ENCODE measurements at places on chromosomes 3 and 15.

DNA sequence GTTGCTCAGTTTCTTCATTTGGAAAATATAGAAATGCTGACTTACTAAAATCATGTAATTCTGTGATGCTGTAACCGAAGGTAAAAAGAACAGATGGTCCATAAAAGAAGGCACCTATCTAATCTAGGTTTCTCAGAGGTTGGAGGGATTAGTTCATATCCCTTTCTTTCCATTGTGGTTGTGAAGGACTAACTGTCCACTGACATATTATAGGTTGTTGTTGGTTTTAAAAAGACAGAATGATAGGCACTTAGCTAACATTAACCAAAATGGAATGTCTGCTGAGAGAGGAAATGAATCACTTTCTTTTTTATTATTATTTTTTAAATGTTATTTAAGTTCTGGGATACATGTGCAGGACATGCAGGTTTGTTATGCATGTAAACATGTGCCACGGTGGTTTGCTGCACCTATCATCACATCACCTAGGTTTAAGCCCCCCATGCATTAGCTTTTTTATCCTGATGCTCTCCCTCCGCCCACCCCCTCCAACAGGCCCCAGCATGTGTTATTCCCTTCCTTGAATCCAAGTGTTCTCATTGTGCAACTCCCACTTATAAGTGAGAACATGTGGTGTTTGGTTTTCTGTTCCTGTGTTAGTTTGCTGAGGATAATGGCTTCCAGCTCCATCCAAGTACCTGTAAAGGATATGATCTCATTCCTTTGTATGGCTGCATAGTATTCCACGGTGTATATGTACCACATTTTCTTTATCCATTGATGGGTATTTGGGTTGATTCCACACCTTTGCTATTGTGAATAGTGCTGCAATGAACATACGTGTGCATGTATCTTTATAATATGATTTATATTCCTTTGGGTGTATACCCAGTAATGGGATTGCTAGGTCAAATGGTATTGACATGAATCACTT is 45.8 kb downstream of the ALDH1A2 start:
- no peak for DNase-seq

- no peak for DNase-seq
Observed at GRCh38 chr15:77837649-77838025, 204.9 kb upstream of the LINGO1 start.

- DNase-seq = no peak
Observed at GRCh38 chr3:128735884-128736283, 9.9 kb downstream of the RAB7A start.

DNA sequence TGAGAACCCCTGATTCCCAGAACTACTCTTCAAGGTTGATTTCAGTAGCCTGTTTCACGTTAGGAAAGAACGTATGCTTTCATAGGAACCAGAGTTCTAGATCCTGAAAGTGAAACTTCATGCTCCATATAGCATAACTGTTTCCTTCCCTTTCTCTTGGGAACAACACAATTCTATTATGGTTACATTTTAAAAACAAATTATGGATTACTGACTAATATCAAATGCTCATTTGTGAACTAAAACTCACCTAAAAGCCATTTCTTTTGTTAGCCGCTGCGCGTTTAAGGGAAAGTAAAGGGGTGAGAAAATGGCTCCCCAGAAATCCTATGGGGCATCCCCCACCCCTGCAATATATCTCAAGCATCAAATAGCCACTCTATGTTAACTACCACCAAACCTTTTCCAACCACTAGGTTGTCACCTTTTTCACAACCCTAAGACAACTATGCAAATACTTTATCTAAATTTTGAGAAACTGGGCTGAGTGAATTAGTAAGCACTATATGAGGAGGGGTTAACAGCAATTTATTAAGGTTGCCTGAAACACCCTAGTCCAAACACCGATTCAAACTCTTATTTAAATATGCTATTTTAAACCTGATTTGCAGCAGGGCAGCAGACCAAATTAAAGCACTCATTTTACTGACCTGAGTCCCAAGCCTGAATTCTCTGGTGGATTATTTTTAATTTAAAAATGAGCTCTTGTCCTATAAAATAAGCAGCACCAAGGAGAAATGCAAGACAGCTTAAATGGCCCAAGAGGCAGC is 2.4 kb downstream of the SIAH2 start:
- DNase-seq = no peak

DNA sequence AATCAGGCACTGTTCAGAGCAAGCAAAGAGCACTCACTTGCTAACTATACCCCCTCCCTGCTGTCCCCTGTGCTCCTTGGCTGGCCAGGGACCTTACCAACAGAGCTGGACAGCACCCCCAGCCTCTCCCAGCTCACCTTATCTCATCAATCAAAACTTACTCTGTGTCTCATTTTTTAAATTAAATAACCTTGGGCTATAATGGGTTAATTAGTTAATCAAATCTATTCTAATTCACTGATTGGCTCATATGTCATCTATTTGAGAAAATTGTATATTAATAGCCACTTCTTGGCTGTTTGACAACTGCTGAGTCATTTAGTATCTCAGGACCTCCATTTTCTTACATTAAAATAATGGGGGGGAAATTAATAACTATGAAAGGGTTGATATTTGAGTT is 22.9 kb downstream of the IL5RA start:
- DNase-seq = no peak

DNA sequence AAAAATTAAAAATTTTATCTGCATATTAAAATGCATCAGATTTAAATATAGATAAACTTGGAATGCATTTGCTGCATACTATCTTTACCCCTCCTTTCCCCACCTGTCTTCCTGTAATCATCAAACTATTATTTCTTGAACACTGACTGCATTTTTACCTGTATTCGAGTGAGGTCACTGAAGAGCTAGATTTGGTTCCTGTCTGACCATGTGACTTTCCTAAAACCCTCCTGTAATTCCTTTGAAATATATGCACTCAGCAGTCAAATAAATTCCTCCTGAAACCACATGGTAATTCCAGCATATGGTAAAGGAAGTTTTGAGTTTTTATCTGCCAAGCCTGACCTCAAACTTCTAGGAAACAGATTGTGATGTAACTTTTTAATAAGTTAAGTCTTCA is 445.6 kb upstream of the FRG2C start:
- DNase-seq = no peak

GRCh38 chr3:79672731-79673130 is 95.1 kb downstream of the ROBO1 start:
- DNase-seq = no peak

DNA sequence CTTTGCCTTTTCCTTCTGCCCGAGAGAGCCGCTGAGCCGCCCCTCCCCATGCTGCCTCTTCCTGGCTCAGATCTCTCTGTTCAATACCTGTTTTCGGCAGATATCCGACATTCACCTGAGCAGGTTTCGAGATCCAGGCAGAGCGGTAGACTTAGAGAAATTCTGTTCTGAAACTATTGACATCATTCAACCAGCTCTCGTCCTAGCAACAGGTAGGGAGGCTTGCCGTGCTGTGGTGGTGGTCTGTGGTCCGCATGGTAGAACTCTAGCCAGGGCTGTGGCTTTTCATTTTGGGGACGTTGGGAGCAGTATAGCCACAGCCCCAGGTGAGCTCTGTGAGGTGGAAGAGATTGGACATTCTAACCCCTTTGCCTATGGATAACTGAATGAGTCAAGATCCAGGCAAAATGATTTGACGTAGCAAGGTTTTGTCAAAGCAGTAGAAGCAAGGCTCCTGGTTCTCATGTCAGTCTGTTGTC is 810 bp downstream of the TMEM62 start:
- no peak for DNase-seq

DNA sequence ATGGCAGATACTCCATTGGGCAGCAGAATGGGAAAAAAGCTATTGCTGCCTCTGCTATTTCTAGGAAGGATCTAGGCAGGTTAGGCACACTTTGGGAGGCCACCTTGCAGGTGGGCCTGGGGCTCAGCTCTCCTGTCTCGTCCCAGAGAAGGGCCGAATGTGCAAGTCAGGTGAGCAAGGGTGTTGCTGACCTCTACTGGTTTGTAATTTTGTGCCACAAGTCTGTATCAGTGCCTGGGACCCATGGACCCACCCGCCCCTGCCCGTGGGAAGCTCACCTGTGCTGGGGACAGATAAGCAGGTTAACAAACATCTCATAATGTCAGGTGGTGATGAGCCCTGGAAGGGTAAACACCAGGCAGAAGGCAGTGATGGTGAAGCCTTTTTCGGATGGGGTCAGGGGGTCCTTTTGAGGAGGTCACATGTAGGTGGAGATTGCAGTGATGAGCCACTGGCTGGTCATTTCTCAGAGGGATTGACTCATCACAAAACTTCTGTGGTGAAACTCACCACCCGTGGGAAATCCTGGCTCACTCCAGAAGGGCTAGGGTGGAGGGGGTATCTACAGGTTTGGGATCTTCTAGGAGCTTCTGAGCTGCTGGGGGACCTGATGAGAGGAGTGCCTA is 161.3 kb downstream of the KLF13 start:
- no peak for DNase-seq

DNA sequence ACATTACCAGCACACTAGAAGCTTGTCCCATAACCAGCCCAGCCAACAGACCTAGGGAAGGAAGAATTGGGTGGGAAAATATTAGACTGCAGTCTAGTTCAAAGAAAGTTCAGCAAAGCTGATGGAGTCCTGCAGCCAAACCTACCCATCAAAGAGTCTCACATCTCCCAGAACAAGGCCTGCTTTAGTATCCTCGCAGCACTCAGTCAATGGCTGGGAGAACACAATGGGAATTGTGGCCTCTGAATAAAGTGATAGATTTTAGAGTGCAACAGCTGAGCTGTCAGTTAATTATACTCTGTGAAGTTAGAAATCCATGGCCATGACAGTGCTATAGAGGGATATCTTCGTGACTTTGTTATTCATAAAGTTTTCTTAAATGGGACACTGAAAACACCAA is 207.2 kb upstream of the NAALADL2 start:
- no peak for DNase-seq

- DNase-seq = no peak
Observed at GRCh38 chr3:128697341-128697740, 28.6 kb upstream of the RAB7A start.

- DNase-seq = no peak
Observed at GRCh38 chr3:120730576-120731542, 11.5 kb downstream of the RABL3 start.

GRCh38 chr3:115666920-115667737 is 43.8 kb downstream of the GAP43 start:
- DNase-seq = no peak

GRCh38 chr15:53880357-53880756 is 97.9 kb upstream of the UNC13C start:
- DNase-seq = no peak

GRCh38 chr15:99167640-99168039 is 62.8 kb downstream of the SYNM start:
- no peak for DNase-seq

DNA sequence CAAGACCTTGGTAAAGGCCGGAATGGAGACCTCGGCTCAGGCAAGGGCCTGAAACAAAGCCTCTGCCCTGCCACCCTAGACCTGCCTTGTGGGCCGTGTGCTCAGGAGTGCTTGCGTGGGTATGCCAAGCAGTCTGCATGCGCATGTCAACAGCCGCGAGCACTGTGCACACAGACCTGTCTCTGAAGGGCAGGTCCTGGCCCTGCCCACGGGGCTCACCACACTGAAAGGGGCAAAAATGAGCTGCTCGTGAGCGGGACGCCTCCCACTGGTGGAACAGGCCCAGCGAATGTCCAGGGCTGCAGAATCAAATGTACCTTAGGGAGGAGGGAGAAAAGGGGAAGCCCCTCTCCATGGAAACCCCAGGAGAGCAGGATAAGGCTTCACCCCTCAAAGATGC is 44.3 kb upstream of the FGD5 start:
- DNase-seq = no peak

- DNase-seq = no peak
Observed at GRCh38 chr15:47041301-47041700, 676.0 kb upstream of the SEMA6D start.

GRCh38 chr3:68274286-68274685 is 619.9 kb upstream of the SUCLG2 start:
- DNase-seq = no peak

- no peak for DNase-seq
Observed at GRCh38 chr3:66378256-66378655, 122.6 kb downstream of the LRIG1 start.

GRCh38 chr3:138912237-138912636 is 34.7 kb downstream of the FOXL2 start:
- no peak for DNase-seq

GRCh38 chr3:64728428-64728827 is 40.6 kb upstream of the ADAMTS9 start:
- DNase-seq = no peak

- no peak for DNase-seq
Observed at GRCh38 chr3:48652923-48653715, 9.6 kb downstream of the CELSR3 start.

- no peak for DNase-seq
Observed at GRCh38 chr3:143222981-143223380, 103.4 kb downstream of the CHST2 start.

DNA sequence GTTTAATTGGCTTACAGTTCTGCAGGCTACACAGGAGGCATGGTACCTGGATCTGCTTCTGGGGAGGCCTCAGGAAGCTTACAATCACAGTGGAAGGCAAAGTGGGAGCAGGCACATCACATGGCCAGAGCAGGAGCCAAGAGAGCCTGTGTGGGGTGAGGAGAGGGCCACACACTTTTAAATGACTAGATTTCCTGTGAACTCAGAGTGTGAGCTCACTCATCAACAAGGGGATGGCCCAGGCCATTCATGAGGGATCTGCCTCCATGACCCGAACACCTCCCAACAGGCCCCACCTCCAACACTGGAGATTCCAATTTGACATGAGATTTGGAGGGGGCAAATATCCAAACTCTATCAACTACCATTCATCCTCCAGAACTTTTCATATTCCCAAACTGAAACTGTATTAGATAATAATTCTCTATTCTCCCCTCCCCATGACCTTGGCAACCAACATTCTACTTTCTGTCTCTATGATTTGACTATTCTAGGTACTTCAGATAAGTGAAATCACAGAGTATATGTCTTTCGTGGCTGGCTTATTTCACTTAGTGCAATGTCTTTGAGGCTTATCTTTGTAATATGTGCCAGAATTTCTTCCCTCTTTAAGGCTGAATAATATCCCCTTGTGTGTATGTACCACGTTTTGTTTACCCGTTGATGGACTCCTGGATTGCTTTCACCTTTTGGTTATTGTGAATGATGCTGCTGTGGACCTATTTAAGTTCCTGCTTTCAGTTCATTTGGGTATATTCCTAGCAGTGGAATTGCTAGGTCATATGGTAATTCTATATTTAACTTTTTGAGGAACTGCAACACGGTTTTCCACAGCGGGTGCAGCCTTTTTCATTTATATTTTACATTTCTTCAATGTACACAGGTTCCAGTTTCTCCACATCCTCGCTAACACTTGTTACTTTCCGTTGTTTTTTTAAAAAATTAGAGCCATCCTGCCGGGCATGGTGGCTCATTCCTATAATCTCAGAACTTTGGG is 43.8 kb downstream of the TKT start:
- no peak for DNase-seq

- DNase-seq = no peak
Observed at GRCh38 chr3:42960786-42961185, 18.3 kb upstream of the GASK1A start.

DNA sequence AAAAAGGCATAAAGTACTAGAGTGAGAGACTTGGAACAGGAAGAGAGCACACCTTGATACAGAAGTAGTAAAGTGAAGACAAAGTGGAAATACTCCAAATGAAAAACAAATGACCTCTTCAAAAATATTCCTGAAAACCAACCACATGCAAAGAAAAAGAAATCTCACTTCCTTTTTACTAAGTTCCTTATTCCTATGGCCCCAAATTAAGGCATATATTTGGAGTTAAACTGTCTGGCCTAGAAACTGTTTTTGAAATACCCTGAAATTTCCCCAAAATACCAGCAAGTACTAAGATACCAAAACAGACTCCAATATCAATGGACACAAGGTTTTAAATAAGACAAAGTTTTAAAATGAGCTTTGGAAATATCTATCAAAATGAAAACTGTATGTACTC is 58.2 kb downstream of the ZNF148 start:
- no peak for DNase-seq
